IMR-90 (cell line): ENCODE measurements at places on chromosomes 6 and 20. TPM values are rescaled to one million over a fixed set of nuclear protein-coding genes. Genes with fewer than 3 reads are reported as not detected.

Gene SLC22A23
- 0.56 and 0.72 TPM in 2 replicates for total RNA-seq

Gene SLC26A8
- not detected in 2 replicates for total RNA-seq

Gene TFAP2D
- total RNA-seq, result not detected in 2 replicates

DNA sequence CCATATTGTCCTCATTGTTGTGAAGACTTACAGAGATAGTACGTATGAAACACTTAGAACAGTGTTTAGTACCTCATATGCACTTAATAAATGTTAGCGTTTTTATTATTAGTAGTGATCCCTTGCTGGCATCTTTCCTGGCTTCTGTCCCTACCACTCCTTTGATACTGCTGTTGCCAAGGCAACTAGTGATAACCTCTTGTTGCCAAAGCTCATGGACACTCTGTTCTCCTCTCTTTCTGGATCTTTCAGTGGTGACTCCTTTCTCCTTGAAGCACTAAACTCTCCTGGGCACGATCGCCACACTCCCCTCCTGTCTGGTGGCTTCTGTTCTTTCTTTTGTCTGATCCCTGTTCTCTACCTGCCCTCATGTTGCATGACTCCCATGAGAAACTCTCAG lies 83.5 kb downstream of the FOXO3 start:
- no peak overlapping the region for H3K4me3 ChIP-seq
- H3K27ac ChIP-seq, result no peak overlapping the region
- no peak for DNase-seq
- no peaks in the 10 kb centered on the region for H3K27me3 ChIP-seq

GRCh38 chr6:69542494-69542893 lies 254.3 kb downstream of the LMBRD1 start:
- no peak overlapping the region for H3K4me3 ChIP-seq
- no peak for DNase-seq
- no peaks in the 10 kb centered on the region for H3K27me3 ChIP-seq
- H3K36me3 ChIP-seq, result no peaks in the 10 kb centered on the region
- no peak overlapping the region for H3K27ac ChIP-seq

DNA sequence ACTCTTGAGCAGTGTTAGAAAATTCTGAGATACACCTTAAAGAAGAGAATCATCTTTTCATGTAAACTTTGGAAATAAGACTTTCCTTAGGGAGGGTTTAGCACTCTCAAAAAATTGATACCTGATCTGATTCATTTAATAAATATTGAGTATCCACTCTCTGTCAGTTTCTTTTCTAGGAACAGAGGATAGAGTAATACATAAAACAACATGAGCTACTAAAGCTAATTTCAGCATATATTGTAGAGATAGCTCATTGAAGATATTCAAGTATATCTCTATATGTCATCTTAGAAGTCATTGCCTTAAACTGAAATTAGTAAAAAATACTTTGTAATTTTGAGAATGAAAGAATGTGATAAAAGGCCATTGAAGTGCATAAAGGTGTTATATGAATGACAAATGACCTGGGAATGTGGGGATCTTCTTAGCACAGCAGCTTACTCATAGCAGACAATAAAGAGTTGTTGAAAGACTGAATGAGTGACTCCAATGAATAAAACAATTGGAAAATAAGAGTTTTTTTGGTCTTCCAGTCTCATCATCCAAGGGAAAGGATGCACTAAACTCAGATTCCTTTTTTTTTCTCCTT lies 29.2 kb downstream of the RHAG start:
- H3K27ac ChIP-seq, result no peak overlapping the region
- H3K36me3 ChIP-seq, result no peaks in the 10 kb centered on the region
- DNase-seq, result no peak
- no peaks in the 10 kb centered on the region for H3K27me3 ChIP-seq
- H3K4me3 ChIP-seq, result no peak overlapping the region
- H3K4me1 ChIP-seq, result no peaks in the 10 kb centered on the region

DNA sequence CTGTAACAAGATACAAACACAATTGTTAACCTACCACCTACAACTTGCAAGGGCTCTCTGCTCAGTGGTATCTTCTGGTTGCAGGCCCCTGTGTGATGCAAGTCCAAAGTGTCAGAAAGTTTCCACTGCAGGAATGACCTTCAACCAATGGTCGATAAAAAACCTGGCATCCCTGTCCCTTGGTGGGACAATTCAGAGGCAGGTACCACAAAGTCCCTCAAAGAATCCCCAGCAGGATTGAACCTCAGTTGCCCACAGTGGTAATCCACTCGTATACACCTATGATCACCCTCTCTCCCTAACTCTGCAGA lies 15.9 kb downstream of the GLO1 start:
- no peak for DNase-seq
- no peaks in the 10 kb centered on the region for H3K27me3 ChIP-seq
- H3K4me3 ChIP-seq, result no peak overlapping the region
- H3K4me1 ChIP-seq, result peaks cover 7% of the 10 kb centered on the region; the same call in 1 of the 2 replicates
- no peak overlapping the region for H3K27ac ChIP-seq
- H3K36me3 ChIP-seq, result peaks cover 2% of the 10 kb centered on the region

GRCh38 chr6:151297886-151298285 lies 58.1 kb downstream of the AKAP12 start:
- no peak for DNase-seq
- no peaks in the 10 kb centered on the region for H3K36me3 ChIP-seq
- no peaks in the 10 kb centered on the region for H3K27me3 ChIP-seq
- peaks cover 20% of the 10 kb centered on the region for H3K4me1 ChIP-seq
- no peak overlapping the region for H3K27ac ChIP-seq

DNA sequence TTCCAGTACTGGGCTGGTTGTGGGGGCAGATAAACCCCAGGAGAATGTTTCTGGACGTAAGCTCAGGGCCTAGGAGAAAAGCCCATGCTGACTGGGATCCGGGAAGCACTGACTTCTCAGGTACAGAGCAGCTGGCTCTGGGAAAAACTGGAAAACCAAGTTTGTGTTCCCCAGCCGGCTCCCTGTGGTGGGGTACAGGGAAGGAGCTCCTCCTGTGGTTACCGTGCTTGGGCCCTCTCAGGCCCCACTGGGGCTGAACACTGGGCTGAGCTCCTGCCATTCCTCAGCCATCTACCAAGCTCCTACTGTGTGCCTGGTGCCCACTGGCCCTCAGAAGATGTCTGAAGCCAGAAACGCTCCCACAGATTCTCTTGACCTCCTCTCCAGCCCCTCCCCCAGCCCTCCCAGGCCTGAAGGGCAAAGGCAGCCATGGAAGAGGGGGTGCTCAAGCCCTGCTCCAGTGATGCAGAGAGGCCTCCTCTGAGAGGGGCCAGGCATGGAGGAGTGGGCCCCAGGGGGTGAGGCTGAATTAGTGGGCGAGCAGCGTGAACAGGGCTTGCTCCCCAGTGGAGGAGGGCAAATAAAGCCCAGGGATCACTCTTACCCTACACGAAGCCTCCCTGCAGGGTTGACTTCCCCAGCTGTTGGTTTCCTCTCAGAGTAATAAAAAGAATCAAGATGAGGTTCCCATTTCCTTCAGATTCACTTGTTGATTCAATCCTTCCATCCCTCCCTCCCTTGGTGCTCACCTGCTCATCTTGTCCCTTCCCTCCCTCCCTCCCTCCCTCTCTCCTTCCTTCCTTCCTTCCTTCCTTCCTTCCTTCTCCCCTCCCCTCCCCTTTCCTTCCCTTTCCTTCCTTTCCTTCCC lies 100.0 kb downstream of the VEGFA start:
- no peak overlapping the region for H3K4me3 ChIP-seq
- peaks cover 48% of the 10 kb centered on the region for H3K27me3 ChIP-seq
- H3K4me1 ChIP-seq, result no peaks in the 10 kb centered on the region; the same call in 1 of the 2 replicates
- DNase-seq, result no peak

DNA sequence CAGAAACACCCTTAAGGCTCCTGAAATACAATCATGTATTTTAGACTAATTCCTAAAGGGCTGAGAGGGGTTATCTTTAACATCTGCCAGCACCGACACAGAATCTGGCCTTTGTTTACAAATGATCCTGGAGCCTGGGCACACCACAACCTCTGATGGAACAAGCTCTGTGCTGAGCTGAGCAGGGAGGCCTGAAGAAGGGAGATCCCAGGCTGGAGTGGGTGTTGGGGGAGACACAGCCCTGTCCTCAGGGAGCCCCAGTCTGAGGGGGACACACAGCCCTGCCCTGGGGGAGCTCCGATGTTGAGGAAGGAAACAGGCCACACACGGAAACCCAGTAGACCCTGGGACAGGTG lies 130.5 kb downstream of the VEGFA start:
- no peak overlapping the region for H3K27ac ChIP-seq
- peaks cover 14% of the 10 kb centered on the region for H3K27me3 ChIP-seq
- H3K4me3 ChIP-seq, result no peak overlapping the region
- no peak for DNase-seq
- peaks cover 3% of the 10 kb centered on the region; the same call in 1 of the 2 replicates for H3K4me1 ChIP-seq

DNA sequence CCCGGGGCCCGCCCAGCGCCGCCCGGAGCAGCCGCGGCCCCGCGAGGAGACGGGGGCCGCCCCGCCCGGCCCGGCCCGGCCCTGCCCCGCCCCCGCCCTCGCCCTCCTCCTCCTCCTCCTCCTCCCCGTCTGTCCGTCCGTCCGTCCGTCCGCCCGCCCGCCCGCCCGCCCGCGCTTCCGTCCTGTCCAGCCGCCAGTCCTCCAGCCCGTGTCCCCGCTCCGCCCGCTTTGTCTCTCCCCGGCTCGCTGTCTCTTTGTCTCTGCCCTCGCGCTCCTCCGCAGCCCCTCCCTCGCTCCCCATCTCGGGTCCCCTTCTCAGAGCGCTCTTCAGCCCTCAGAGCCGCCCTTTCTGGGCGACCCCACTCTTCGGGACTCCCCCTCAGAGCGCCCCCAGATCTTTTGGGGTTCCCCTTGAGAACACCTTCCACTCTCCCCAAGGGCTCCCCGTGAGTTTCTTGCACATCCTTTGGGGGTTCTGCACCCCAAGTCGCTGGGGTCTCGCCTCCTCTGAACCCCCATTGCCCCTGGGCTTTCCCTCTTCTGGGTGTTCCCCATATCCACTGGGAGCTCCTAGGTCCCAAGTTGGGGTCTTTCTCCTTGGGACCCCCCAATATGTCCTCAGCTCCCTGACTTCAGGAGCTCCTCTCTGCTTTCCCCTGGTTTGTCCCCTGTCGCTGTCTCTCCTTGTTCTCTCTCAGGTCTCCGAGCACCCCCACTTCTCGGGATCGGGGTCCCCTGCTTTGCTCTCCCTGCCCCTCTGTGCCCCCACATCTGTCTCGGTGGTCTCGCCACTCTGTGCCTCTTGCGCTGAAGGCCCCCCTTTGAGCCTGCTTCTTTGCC lies 79.5 kb upstream of the MYL9 start:
- peak overlapping the region; percentile 82 for H3K4me3 ChIP-seq
- no peaks in the 10 kb centered on the region for H3K27me3 ChIP-seq
- peaks cover 28% of the 10 kb centered on the region for H3K4me1 ChIP-seq
- peaks cover 1% of the 10 kb centered on the region; the same call in 1 of the 2 replicates for H3K36me3 ChIP-seq

DNA sequence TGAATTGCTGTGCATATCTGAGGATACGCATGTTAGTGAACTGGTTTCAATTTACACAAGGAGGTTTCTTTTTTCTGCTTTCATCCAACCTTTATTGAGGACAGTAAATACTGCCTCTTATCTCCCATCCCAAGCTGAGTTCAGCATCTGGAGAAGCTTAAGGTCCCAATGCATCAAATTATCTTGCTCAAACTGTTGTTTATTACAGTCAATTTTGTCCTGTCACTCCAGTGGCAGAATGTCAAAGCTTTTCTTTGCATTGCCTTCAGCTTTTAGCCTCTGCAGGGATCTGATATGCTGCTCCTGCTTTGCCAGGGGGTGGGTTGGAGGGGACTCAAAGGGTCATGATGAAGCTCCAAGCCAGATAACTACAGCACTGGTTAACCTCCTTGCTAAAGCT lies 435.4 kb upstream of the SOX4 start:
- H3K27me3 ChIP-seq, result no peaks in the 10 kb centered on the region
- no peak overlapping the region for H3K4me3 ChIP-seq
- DNase-seq, result no peak
- peak overlapping the region; percentile 58; the same call in 1 of the 2 replicates for H3K27ac ChIP-seq
- H3K4me1 ChIP-seq, result peaks cover 6% of the 10 kb centered on the region

DNA sequence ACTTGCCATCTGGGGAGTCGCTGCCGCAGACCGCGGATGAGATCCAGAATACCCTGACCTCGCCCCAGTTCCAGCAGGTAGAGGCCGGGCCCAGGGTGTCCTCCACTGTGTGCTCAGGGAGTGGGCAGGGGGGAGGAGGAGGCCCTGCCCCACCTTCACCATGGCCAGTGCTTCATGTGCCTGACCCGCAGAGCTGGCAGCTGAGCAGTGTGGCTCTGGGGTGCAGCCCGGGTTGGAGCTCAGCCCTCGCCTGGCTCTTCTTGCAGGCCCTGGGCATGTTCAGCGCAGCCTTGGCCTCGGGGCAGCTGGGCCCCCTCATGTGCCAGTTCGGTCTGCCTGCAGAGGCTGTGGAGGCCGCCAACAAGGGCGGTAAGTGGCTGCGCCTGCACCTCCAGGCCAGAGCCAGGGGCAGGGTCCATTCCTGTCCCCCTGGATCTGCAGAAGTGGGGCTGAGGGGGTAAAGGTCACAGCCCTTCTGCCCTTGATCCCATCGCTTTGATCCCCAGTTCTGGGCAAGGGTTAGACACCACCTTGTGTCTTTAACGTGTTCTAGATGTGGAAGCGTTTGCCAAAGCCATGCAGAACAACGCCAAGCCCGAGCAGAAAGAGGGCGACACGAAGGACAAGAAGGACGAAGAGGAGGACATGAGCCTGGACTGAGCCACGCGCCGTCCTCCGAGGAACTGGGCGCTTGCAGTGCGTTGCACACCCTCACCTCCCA lies 5.5 kb downstream of the ADRM1 start:
- no peak overlapping the region for H3K4me3 ChIP-seq
- no peaks in the 10 kb centered on the region for H3K27me3 ChIP-seq
- no peak for DNase-seq
- peaks cover 69% of the 10 kb centered on the region for H3K36me3 ChIP-seq
- peaks cover 12% of the 10 kb centered on the region for H3K4me1 ChIP-seq
- H3K27ac ChIP-seq, result no peak overlapping the region

- no peaks in the 10 kb centered on the region for H3K4me1 ChIP-seq
- H3K4me3 ChIP-seq, result peak overlapping the region; percentile 31
- DNase-seq, result no peak
- H3K36me3 ChIP-seq, result no peaks in the 10 kb centered on the region
Observed at GRCh38 chr6:1313767-1314503, 2.0 kb downstream of the FOXQ1 start.

- no peak for DNase-seq
- peak overlapping the region; percentile 79 for H3K27ac ChIP-seq
- no peak overlapping the region for H3K4me3 ChIP-seq
- H3K36me3 ChIP-seq, result peaks cover 9% of the 10 kb centered on the region; the same call in 1 of the 2 replicates
Observed at GRCh38 chr6:35490821-35491557, 5.9 kb downstream of the TEAD3 start.

DNA sequence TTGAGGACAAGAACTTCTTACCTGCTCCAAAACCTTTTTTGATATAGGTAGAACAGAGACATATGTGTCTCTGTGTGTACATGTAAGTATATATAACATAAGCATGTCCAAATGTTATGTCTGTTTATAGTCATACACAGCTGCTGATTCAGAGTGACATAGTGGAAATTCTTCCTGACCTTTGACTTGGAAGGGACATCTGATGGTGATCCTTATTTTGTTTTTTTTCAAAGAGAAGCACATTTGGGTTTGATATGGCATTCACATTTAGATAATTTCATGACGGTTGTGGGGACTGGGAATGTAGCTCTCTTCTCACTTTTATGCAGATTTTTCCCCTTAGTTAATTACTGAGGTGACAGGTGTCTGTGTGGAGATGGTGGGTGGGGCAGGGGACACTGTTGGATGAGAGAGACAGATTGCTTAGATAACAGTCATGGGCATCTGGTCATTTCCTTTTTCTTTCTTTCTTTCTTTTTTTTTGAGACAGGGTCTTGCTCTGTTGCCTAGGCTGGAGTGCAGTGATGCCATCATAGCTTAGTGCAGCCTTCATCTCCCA lies 39.0 kb downstream of the FARS2 start:
- no peaks in the 10 kb centered on the region for H3K36me3 ChIP-seq
- H3K4me3 ChIP-seq, result no peak overlapping the region
- DNase-seq, result no peak
- H3K4me1 ChIP-seq, result peaks cover 2% of the 10 kb centered on the region; the same call in 1 of the 2 replicates
- H3K27ac ChIP-seq, result no peak overlapping the region
- H3K27me3 ChIP-seq, result no peaks in the 10 kb centered on the region

- H3K27ac ChIP-seq, result no peak overlapping the region
- H3K4me1 ChIP-seq, result no peaks in the 10 kb centered on the region
- peak; percentile 19 for DNase-seq
- H3K4me3 ChIP-seq, result no peak overlapping the region
Observed at GRCh38 chr20:2387180-2387577, 6.5 kb downstream of the TGM6 start.
